ENCODE measurements at places on chromosomes 4 and X.
A peak's percentile ranks its signal among the peaks of the same experiment; 100 is the strongest.

GRCh38 chrX:633043-633984 lies 2.7 kb downstream of the SHOX start:
- peaks cover 67% of the 10 kb centered on the region for H3K27me3 ChIP-seq
- H3K4me3 ChIP-seq: no peak overlapping the region
- H3K4me1 ChIP-seq: no peaks in the 10 kb centered on the region
- no peak for DNase-seq
- no peak overlapping the region for H3K27ac ChIP-seq

GRCh38 chrX:101386542-101386885 lies 523 bp upstream of the BTK start:
- no peaks in the 10 kb centered on the region for H3K27me3 ChIP-seq
- no peak for DNase-seq
- no peak overlapping the region for H3K4me3 ChIP-seq
- no peak overlapping the region for H3K27ac ChIP-seq
- peaks cover 9% of the 10 kb centered on the region for H3K4me1 ChIP-seq

- H3K36me3 ChIP-seq: no peaks in the 10 kb centered on the region
- no peak overlapping the region for H3K4me3 ChIP-seq
- peaks cover 7% of the 10 kb centered on the region for H3K27me3 ChIP-seq
- DNase-seq: no peak
Observed at GRCh38 chr4:76563454-76564122, 128.6 kb downstream of the SHROOM3 start.

GRCh38 chr4:80071604-80072227 lies 1.3 kb downstream of the ANTXR2 start:
- H3K27me3 ChIP-seq: peaks cover 2% of the 10 kb centered on the region
- DNase-seq: no peak
- H3K4me3 ChIP-seq: peak overlapping the region; percentile 95
- H3K36me3 ChIP-seq: peaks cover 37% of the 10 kb centered on the region

GRCh38 chr4:7750523-7750922 lies 189.1 kb downstream of the AFAP1 start:
- peaks cover 17% of the 10 kb centered on the region for H3K4me1 ChIP-seq
- H3K36me3 ChIP-seq: no peaks in the 10 kb centered on the region
- H3K27me3 ChIP-seq: no peaks in the 10 kb centered on the region

- H3K27ac ChIP-seq: no peak overlapping the region
- H3K4me3 ChIP-seq: no peak overlapping the region
- H3K4me1 ChIP-seq: no peaks in the 10 kb centered on the region
Observed at GRCh38 chr4:147599769-147600168, 17.4 kb upstream of the TMEM184C start.
